ENCODE measurements at places on chromosomes 2 and 18.
A peak's percentile ranks its signal among the peaks of the same experiment; 100 is the strongest.

GRCh38 chr2:170369894-170370293, 191.9 kb downstream of the MYO3B start:
- DNase-seq = no peak

- no peak for DNase-seq
Measured at GRCh38 chr2:100833331-100833730, 13.4 kb downstream of the NPAS2 start.

DNA sequence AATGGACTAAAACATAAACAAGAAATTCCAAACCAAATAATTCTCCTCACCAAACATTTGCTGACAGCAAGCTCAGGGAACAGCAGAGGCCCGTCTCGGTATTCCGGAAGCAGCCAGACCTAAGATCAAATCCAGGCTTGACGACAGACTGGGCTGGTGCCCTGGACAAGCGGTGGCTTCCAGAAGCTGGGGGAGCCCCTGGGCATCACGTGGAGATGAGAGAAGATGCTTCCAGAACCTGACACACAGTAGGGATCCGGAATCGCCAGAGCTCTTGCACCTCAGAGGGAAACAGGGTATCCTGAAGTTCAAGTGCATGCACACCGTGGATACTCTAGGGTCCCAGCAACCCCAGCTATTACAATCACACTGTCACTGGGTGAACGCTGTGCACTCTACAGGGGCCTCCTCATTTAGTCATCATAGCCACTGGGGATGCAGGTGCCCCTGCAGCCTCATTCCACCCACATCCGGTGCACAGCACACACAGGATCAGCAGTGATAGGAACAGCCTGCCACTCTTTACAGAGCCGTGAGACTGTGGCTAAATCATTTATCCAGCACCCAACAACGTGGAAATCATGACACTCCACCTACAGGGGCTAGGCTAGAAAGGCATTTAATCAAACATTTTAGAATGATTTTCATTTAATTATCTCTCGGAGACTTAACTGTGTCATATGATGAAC, 102.6 kb downstream of the HDAC4 start:
- no peak for DNase-seq

GRCh38 chr2:128607911-128608506, 289.3 kb upstream of the HS6ST1 start:
- DNase-seq = no peak

DNA sequence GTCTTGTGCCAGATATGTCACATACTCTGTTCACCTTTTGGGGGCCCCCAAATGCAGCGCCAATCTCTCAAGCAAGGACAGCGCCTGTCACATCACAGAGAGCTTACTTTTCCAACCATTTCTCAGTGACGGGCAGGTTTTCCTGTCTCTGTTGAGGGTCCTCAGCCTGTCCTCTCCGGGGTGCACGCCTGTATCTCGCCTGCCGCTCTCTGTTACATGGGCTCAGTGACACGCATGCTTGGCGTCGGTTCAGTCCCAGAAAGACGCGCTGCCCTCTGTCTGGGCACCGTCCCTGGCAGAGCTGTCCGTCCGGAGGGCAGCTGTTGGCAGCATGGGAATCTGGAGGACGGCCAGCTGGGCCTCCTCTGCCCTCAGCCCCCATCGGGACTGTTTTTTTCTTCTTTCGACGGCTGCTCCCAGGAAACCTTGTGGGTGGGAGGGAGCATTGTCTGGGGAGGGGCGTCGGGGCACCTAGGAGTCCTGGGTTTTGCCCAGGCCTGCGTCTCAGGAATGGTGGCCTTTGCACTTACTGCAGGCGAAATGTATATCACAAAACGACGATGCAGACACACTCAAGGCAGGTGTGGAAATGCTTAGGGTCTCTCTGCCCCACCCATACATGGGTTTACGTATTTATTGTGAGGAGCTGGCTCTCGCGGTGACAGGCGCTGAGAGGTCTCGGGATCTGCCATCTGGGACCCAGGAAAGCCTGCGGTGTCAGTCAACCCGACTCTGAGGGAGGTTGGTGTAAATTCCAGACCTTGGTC, 30.9 kb downstream of the RTP5 start:
- DNase-seq = no peak

DNA sequence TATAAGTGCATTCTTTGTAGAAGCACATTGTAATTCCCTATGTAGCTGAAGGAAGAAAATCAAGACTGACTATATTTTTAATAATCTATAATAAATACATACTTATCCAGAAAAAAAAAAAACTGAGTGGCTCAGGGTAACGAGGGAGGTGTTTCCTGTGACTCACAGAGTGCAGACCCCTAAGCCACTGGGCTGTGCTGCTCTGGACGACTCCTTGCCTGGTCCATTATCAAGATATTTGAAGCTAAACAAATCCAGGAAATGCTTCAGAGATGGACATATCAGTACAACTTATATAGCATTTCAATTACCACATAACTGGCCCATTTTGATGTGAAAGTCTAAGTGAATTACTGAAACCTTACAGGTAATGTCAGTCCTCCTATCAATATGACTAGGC, 80.6 kb downstream of the PIGN start:
- DNase-seq = no peak

DNA sequence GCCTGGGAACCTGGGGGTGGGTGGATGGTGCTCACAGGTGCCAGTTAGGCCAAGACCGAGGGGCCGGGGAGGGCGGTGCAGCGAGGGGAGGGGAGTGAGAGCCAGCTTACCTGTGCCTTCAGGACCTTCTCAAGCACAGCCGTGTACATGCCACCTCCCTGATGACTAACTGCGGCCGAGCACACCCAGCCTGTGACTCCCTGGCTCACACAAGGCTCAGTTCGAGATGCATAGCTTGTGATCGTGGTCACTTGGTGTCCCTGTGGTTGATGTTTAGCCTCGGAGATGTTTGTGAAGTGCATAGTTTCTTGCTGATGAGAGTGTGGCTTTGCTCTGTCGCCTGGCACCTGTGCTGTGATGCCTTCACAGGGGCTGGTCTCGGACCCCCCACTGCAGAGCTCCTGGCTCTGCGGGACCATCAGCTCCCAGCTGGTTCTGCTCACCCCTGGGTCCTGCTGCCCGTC, 84.5 kb upstream of the ODC1 start:
- DNase-seq = no peak

DNA sequence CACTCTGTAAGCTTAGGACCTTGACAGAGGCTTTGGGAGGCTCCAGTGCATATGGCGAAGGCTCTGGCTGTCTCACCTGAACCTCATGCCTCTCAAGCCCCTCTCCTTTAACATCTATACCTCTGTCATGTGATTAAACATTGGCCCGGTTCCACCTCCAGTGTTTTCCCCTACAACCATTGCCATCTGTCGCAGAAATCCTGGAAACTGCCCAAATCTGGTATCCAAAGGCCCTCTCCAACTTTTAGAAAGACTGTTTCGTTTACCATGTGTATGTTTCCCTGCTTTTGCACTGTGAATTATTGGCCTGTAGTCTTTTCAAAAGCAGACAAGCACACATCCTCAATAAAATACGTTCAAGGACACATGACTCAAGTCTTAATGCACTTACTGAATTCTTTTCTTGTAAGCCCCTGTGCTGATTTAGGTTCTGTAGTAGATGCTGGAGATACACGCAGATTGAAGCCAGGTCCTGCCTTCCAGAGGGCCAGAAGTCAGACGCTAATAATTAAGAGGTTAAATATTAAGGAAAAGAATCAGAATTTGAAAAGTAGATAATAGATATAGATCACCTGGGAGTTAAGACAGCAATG, 386.4 kb upstream of the SLC14A2 start:
- no peak for DNase-seq

- DNase-seq = no peak
Measured at GRCh38 chr2:1659951-1660565, 84.3 kb downstream of the PXDN start.

- DNase-seq = no peak
Measured at GRCh38 chr2:152544638-152545037, 172.6 kb downstream of the PRPF40A start.

- no peak for DNase-seq
Measured at GRCh38 chr2:220887271-220887870, 684.7 kb downstream of the EPHA4 start.

DNA sequence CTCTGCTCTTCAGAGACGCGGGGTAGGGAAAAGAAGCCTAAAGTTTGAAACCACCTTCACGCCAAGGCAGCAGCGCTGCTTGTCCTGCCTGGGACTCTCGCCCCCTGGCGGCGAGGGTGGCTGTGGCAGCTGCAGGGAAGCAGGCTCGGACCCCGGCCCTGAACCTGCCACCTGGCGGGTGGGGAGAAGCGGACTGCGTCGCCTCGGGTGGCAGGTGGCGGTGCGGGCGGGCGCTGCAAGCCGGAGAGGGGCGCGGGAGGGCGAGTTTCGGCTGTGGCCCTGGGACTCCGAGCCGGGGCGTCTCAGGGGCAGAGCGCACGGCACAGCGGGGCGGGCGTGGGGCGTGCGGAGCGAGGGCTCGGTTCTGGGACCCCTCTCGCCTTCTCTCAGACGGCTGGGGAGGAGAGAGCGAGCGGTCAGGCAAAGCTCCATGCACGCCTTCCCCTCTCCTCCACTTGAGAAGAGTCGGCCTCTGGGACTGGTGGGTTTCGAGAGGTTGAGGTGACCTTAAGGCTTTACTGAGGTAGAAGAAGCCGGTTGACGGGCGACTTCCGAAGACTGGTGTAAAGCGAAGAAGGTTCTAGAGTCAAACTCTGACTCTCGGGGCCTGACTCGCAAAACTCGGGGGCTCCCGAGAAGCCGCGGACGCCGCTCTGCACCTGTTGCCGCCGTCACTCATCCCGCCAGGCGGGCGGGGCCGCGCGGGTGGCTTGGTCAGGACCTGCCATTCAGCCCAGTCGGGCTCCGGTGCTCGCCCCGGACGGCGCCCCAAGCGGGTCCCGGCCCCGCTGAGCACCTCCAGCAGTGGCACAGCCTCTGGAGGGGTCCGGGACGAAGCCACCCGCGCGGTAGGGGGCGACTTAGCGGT, 1.1 kb upstream of the BOLL start:
- no peak for DNase-seq

- no peak for DNase-seq
Measured at GRCh38 chr18:78624646-78625279, 354.9 kb upstream of the SALL3 start.

DNA sequence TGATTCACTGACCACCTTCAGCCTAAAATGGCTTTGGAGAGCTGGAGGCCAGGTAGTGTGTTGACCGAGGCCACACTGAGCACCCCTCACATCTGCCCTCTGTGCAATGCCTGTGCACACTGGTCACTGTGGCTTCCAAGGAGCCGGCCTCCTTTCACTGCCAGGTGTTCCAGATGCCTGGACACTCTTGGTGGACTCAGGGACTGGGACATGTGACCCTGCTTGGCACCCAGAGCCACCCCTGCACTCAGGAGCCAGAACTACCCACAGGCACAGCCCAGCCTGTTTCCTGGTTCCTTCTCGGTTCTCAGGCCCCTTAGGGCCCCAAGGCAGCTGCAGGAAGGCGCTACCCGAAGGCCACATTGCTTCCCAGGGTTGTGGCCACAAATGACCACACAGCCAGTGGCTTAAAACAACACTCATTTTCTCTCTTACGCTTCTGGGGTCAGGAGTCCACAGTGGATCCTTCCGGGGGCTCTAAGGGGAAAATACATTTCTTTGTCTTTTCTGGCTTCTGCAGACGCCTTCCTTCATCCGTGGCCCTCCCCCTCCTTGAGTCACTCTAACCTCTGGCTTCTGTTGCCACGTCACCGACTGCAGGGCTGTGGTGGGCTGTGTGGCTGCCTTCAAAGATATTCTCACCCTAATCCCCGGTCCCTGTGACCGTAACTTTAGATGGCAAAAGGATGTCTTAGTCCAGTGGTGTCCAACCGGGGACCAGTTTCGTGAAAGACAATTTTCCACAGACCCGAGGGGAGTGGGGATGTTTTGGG, 78.6 kb downstream of the ASB1 start:
- DNase-seq = no peak

GRCh38 chr2:7672685-7673071, 755.5 kb downstream of the RNF144A start:
- peak; percentile 32 for DNase-seq

- DNase-seq = no peak
Measured at GRCh38 chr18:47582093-47582492, 330.6 kb upstream of the SKOR2 start.

DNA sequence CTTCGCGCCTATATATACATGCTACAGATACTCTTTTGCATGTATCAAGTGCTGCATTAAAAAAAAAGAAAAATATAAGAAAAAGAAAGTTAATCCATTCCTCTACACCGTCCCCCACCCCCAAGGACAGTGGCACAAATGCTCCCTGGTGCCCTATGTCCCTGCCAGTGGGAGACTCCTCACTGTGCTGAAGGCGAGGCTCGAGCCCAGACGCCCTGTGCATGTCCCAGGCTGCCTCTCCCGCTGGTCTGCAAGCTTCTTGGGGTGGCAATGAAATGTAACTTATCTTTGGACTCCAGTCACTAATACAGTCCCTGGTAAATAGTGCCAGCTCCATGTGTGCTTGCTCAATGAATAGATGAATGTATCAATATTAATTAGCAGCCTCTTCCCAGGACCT, 185.6 kb upstream of the SMAD2 start:
- DNase-seq = no peak

- DNase-seq = peak; percentile 75
Measured at GRCh38 chr2:178282075-178282815, 87.9 kb downstream of the OSBPL6 start.

GRCh38 chr18:23487738-23488570, 15.4 kb upstream of the RMC1 start:
- DNase-seq = no peak

GRCh38 chr18:32753656-32754260, 19.1 kb downstream of the KLHL14 start:
- DNase-seq = no peak

DNA sequence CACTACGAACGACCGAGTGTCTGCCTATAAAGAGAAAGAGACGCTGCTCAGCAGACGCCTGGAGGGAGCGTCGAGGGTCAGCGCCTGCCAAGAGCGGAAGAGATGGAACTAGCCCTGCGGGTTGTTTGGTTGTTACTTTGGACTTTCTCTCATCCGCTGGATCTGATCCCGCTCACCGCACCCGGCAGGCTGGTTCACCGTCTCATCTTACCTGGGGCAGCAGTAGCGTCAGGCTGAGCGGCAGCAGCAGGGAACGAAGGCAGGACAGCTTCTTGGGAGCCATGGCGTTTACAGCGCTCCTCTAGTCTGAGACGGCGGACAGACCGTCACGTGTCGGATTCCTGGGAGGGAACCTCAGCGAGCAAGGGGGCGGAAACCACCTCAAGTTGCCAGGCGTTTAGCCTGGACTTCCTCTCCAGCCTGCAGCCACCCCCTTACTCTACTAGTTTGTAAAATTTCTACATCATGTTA, 1.9 kb downstream of the GLB1L start:
- DNase-seq = peak; percentile 57

GRCh38 chr2:238042849-238043584, 17.8 kb upstream of the SCLY start:
- DNase-seq = no peak

DNA sequence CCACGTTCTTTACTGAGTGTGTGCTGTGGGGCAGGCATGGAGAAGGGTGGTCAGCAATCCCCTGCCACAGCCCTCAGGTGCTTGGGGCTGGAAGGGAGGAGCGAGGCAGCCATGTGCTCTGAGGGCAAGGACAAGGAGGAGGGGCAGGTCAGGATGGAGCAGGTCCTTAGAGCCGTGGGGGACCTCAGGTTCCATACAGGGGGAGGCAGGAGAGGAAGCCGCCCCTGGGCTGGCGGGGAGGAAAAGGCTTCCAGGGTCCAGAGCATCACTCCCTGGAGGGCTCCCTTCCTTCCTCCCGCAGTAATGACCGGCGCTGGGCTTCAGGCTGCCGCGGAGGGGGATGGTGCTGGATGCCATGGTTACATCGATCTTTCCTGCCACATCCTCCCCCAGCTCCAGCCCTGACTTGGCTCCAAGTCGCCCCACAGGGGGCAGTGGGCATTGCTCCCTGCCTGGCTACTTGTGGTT, 6.6 kb downstream of the GAREM2 start:
- no peak for DNase-seq
